ENCODE measurements at places on chromosomes 6 and 20. TPM values are rescaled to one million over a fixed set of nuclear protein-coding genes. Genes with fewer than 3 reads are reported as not detected.

Gene GSTA3
- not detected for polyA plus RNA-seq

Gene PARD6B
- 0.51 TPM for polyA plus RNA-seq

Gene WFDC5
- polyA plus RNA-seq: not detected

Gene MAD2L1BP
- 32.9 TPM for polyA plus RNA-seq

Gene NT5E
- polyA plus RNA-seq: 1.8 TPM

Gene USP49
- polyA plus RNA-seq: 11.4 TPM

Gene EDN3
- polyA plus RNA-seq: 0.87 TPM

Gene GRM1
- 0.44 TPM for polyA plus RNA-seq

Gene GCNT2
- 9.3 TPM for polyA plus RNA-seq

Gene RHAG
- polyA plus RNA-seq: not detected

Data from brain (organoid and tissue), 16 donors.